ENCODE measurements at places on chromosomes 4 and X. TPM values are rescaled to one million over a fixed set of nuclear protein-coding genes. Genes with fewer than 3 reads are reported as not detected.
A peak's percentile ranks its signal among the peaks of the same experiment; 100 is the strongest.

GPR82 gene
- total RNA-seq, result 0.37 TPM

PCDH18 gene
- total RNA-seq, result 5.8 TPM

YY2 gene
- not detected for total RNA-seq

ELK1 gene
- total RNA-seq, result 21.0 TPM

SPANXB1 gene
- not detected for total RNA-seq

TMEM150C gene
- total RNA-seq, result not detected

ZNF157 gene
- total RNA-seq, result not detected

CENPVL1 gene
- total RNA-seq, result not detected

- H3K36me3 ChIP-seq, result no peaks in the 10 kb centered on the region
- DNase-seq, result no peak
- H3K4me1 ChIP-seq, result no peaks in the 10 kb centered on the region
- no peak overlapping the region for H3K4me3 ChIP-seq
- H3K27ac ChIP-seq, result no peak overlapping the region
These were observed 223.0 kb downstream of the COX18 start for GRCh38 chr4:72846280-72847111.

- H3K4me1 ChIP-seq, result no peaks in the 10 kb centered on the region
- no peak overlapping the region for H3K4me3 ChIP-seq
- H3K36me3 ChIP-seq, result no peaks in the 10 kb centered on the region
- DNase-seq, result peak; percentile 61
These were observed 65.3 kb downstream of the CLNK start for GRCh38 chr4:10619220-10619619.

DNA sequence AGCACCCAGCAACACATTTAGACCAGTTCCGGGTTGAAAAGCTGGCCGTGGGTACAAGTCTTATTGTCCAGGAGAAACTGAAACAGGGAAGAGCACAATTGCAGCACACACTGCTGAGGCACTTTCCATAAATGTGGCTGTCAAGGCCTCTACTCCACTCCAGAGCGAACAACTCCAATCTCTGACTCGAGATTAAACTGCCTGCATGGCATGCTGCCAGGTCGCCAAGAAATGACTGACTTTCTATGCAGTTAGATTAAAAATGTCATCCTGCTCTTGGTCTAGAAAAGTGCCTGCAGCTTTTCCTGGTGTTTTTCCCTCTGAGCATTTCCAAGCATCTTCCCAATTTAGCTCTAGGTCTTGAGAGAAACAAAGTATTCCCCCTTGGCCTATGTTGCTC lies 260.6 kb upstream of the EMCN start:
- DNase-seq, result peak; percentile 52
- peaks cover 9% of the 10 kb centered on the region for H3K4me1 ChIP-seq
- no peaks in the 10 kb centered on the region for H3K36me3 ChIP-seq
- H3K27me3 ChIP-seq, result no peaks in the 10 kb centered on the region

DNA sequence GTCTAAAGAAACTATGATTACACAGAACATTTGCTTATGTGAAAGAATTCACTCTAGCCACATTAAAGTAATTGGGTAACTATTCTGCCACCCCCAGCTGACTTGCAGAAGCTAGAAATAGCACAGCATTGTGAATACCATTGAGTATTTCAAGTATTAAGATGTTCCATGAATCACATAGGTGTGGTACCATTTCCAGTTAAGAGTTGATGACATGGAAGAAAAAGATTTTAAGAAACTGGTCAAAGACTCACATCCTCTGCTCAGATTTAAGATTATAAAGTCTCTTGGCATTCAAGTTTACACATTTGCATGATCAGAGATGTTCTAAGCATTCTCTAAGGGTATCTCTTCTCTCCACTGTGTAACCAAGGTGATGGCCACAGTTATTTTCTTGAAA lies 287.5 kb downstream of the CAMK2D start:
- H3K4me3 ChIP-seq, result no peak overlapping the region
- no peaks in the 10 kb centered on the region for H3K27me3 ChIP-seq
- no peak for DNase-seq
- peaks cover 15% of the 10 kb centered on the region for H3K36me3 ChIP-seq
- H3K4me1 ChIP-seq, result peaks cover 38% of the 10 kb centered on the region
- H3K27ac ChIP-seq, result no peak overlapping the region

- H3K36me3 ChIP-seq, result peaks cover 41% of the 10 kb centered on the region
- H3K27ac ChIP-seq, result no peak overlapping the region
- DNase-seq, result no peak
These were observed 69.2 kb downstream of the CRMP1 start for GRCh38 chr4:5823542-5824211.

DNA sequence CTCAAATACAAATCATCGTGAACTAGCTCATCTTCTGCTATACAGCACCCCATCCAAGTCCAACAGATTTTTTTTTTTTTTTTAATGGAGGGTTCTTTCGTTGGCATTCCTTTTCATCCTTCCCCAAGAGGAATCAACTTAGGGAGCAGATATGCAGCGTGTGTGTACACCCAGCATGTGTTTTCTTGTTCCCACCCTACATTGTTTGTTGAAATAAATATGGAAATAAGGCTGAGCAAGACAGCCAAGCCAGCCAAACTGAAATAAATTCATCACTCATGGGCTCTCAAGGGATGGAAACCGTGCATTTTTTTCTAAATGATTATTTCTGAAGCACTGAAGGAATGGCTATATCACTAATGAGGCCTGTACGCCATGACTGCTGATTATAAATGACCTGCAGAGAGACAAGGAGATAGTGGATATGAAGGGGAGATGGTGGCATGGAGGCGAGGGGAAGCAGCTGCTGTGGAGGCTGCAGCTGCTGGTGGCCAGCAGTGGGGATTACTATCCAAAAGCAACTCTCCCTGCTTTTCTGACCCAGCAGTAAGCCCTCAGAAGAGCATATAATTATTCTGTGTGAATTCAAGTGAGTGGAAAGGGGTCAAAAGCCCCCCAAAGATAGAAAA lies 173.9 kb downstream of the MGST2 start:
- H3K36me3 ChIP-seq, result no peaks in the 10 kb centered on the region
- no peaks in the 10 kb centered on the region for H3K27me3 ChIP-seq
- H3K4me1 ChIP-seq, result no peaks in the 10 kb centered on the region
- H3K27ac ChIP-seq, result no peak overlapping the region
- no peak for DNase-seq
- H3K4me3 ChIP-seq, result no peak overlapping the region

GRCh38 chr4:182203872-182204411 lies 39.3 kb upstream of the TENM3 start:
- no peak overlapping the region for H3K27ac ChIP-seq
- no peak for DNase-seq
- no peaks in the 10 kb centered on the region for H3K36me3 ChIP-seq
- no peaks in the 10 kb centered on the region for H3K27me3 ChIP-seq
- no peaks in the 10 kb centered on the region for H3K4me1 ChIP-seq

DNA sequence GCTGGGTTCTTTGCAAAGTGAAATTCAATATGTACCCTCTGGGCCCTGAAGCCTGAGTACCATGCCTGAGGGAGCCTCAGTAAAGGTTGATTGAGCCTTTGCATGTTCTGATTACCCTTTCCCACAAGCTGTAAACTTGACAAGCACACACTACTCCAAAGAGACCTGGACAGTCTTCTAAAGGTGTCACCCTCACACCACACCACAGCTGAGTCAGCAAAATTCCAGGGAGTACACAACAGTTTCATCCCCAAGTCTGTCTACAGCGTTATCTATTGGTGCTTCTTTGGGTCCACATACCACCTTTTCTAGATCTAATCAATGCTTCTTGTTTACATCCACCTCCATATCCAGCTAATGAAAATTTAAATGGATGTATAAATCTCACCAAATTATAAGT lies 180.8 kb downstream of the AMELX start:
- no peak overlapping the region for H3K27ac ChIP-seq
- no peaks in the 10 kb centered on the region for H3K27me3 ChIP-seq
- H3K4me3 ChIP-seq, result no peak overlapping the region
- no peak for DNase-seq
- no peaks in the 10 kb centered on the region for H3K36me3 ChIP-seq

DNA sequence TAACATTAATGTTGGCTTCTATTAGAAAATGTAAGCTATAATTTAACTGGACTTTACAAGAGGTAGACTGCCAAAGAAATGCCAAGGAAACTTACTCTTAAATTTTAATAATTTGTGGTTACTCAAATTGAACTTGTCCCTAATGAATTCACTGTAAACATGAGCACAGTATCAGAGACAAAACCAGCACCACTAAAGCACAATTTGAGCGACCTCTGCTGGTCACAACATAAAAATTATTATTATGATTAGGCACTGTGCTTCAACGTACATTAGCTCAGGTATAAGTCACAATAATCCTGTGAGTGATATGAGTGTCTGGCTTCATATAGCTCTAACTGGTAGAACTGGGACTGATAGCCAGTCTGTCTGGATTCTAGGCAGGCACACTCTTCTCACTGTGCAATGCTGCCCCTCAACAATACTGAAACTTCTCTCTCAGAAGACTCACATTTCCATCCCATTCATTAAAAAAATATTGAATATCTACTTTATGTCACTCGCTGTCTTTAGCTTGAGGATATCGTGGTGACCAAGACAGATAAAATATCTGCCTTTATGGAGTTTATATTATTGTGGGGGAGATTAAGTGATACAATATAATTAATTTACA lies 8.0 kb downstream of the NUDT6 start:
- no peak for DNase-seq
- no peak overlapping the region for H3K4me3 ChIP-seq
- H3K27me3 ChIP-seq, result no peaks in the 10 kb centered on the region
- H3K4me1 ChIP-seq, result no peaks in the 10 kb centered on the region
- H3K36me3 ChIP-seq, result peaks cover 7% of the 10 kb centered on the region
- H3K27ac ChIP-seq, result no peak overlapping the region

GRCh38 chr4:185809121-185809520 lies 2.9 kb downstream of the SORBS2 start:
- H3K4me3 ChIP-seq, result peak overlapping the region; percentile 52
- H3K4me1 ChIP-seq, result peaks cover 24% of the 10 kb centered on the region
- no peaks in the 10 kb centered on the region for H3K36me3 ChIP-seq

GRCh38 chr4:184168406-184169019 lies 49.2 kb downstream of the ENPP6 start:
- no peak overlapping the region for H3K27ac ChIP-seq
- H3K4me1 ChIP-seq, result no peaks in the 10 kb centered on the region
- peak; percentile 92 for DNase-seq
- H3K27me3 ChIP-seq, result no peaks in the 10 kb centered on the region

- no peak overlapping the region for H3K27ac ChIP-seq
- H3K27me3 ChIP-seq, result no peaks in the 10 kb centered on the region
- DNase-seq, result no peak
- no peaks in the 10 kb centered on the region for H3K4me1 ChIP-seq
- H3K4me3 ChIP-seq, result no peak overlapping the region
These were observed 93.5 kb downstream of the CBLL2 start for GRCh38 chrX:22366166-22366702.

- no peaks in the 10 kb centered on the region for H3K27me3 ChIP-seq
- H3K27ac ChIP-seq, result no peak overlapping the region
- H3K36me3 ChIP-seq, result no peaks in the 10 kb centered on the region
- no peak overlapping the region for H3K4me3 ChIP-seq
These were observed 47.0 kb downstream of the TASL start for GRCh38 chrX:30530606-30531005.

All from stomach (tissue), 19 donors.